ENCODE measurements at places on chromosomes 3 and 15. TPM values are rescaled to one million over a fixed set of nuclear protein-coding genes. Genes with fewer than 3 reads are reported as not detected.

- DNase-seq: no peak
Observed at GRCh38 chr15:99502182-99502581, 63.6 kb upstream of the MEF2A start.

DNA sequence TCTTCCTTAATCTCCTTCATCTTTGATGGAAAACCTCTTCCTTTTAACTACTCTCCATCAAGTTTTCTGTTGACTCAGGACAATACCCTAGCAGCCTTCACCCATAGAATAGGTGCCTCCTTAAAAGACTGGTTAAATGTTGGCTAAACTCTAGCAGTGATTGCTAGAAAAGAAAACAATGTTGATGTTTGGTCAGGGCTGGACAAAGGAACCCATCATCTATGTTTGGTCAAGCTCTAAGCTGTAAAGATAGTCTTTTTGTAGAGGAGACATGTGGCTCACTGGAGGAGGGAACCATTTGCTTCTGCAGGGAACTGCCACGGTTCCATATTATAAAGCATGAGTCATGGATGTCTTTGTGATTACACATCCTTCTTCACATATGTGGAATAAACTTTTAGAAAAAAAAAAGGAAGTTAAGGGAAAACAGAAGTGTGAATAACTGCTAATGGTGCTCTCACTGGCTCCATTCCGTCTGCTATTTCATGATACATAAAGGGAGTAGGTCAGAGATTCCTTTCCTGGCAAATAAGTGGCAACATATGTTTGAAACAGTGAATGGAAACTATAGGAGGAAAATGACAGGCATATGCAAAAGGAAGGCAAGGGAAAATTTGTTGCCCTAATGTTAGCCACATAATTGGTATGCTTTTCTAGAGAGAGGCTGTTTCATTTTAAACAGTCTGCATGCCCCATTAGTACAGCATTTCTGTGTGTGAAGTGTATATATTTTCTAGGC is 78.2 kb downstream of the CMSS1 start:
- DNase-seq: no peak

DNA sequence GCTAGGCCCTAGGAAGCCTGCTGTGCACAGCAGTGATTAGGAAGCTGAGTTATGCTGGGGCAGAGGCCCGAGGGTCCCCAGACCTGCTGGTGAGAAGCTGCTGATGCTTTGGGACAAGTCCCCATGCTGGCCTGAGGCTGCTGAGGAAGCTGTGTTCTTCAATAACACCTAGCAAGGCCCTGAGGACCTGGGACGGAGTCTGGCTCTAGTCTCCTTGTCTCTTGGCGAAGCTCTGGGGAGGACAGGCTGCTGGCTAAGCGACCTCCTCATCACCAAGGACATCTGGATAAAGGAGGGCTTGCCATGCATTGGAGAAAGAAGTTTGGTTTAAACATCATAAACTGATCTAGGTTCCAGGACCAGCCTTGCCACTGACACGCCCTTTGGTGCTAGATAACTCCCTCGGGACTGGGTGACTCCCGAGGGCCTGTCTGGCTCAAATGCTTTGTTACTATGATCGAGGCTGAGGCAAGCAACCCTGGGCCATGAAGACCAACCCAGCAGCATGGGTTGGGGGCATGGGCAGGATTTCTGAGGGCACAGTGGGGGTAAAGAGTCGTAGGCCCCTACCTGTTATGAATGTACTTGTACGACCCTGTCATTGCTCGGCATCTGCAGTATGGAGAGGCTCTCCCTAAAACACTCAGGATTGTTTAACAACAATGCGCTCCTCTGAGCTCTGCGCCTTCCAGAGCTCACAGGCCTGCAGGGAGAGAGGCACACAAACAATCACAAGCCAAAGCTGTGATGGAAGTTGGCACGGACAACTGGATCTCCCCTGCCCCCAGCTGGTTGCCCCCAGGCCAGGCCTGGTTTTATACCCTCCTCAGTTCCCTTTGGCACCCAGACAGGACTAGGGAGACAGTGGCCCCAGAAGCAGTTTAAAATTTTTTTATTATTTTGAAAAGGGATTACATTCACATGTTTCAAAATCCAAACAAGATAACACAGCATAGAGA is 64.4 kb downstream of the LINGO1 start:
- DNase-seq: no peak

- DNase-seq: no peak
Observed at GRCh38 chr3:26198609-26199008, 408.7 kb downstream of the OXSM start.

DNA sequence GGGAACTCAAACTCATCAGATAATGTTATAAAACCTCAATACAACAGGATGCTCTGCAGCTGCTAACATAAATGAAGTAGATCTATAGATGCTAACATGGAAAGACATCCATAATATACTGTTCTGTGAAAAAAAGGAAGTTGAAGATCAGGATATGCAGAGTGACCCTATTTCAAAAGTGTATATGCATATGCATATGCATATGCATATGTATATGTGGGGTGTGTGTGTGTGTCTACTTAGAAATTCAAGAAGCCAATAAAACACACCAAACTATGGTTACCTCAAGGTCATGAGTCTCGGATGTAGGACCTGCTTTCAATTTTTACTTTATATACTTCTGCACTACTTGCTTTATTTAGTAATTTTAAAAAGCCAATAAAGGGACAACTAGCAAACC is 125.6 kb downstream of the ABHD5 start:
- no peak for DNase-seq

DNA sequence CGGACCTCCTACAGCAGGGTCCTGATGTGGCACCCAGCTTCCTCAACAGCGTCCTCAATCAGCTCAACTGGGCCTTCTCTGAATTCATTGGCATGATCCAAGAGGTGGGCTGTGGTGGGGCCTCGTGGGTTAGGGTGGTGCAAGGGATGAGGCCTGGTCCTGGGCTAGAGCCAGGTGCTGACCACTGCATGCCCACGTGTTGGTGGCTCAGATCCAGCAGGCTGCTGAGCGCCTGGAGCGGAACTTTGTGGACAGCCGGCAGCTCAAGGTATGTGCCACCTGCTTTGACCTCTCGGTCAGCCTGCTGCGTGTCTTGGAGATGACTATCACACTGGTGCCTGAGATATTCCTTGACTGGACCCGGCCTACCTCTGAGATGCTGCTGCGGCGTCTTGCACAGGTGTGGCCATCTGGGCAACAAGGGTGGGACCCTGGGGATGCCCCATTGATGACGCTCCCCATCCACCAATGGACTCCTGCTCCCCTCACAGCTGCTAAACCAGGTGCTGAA is 3.8 kb downstream of the AMIGO3 start:
- peak; percentile 74 for DNase-seq

GRCh38 chr3:134494495-134494894 is 8.6 kb downstream of the CEP63 start:
- DNase-seq: no peak

- no peak for DNase-seq
Observed at GRCh38 chr3:134795746-134796280, 753 bp downstream of the EPHB1 start.

- no peak for DNase-seq
Observed at GRCh38 chr3:49387721-49388120, 24.1 kb downstream of the RHOA start.

- DNase-seq: no peak
Observed at GRCh38 chr15:53618461-53618860, 141.0 kb downstream of the WDR72 start.

- no peak for DNase-seq
Observed at GRCh38 chr3:171054921-171055320, 28.4 kb upstream of the SLC2A2 start.

GRCh38 chr15:25766417-25766816 is 96.7 kb downstream of the ATP10A start:
- no peak for DNase-seq

CAND2 gene
- 16.8 TPM for total RNA-seq

GOLGA6L7 gene
- not detected for total RNA-seq

UBA7 gene
- 56.9 TPM for total RNA-seq

CNTN3 gene
- total RNA-seq: 5.3 TPM

CD96 gene
- 2.5 TPM for total RNA-seq

MGLL gene
- total RNA-seq: 107 TPM

AADACL2 gene
- total RNA-seq: 1.2 TPM

All from posterior vena cava (tissue), 2 donors.